ENCODE measurements at places on chromosomes 2 and 18.

DNA sequence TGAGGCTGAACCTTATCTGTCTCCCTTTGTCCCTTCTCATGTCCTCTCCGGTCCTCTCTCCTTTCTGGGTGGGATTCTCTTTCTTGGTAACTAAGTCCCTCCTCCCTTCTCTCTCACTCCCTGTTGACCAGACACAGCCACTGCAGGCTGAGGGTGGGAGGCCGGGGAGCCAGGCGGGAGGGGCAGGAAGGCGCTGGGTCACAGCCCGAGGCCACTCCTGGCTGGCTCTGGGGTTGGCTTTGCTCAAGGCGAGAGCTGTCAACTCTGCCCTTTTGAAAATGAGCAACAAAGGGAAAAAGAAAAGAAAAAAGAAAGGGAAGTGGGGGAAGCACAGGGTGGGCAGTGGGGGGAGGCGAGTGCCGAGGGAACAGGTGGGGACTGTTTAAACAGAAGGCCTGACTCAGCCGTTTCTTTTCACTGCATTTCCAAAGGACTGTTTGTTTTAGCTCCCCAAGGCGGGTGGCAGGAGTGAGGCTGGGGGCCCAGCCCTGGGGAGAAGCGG is 70.5 kb upstream of the IGFBP5 start:
- DNase-seq, result no peak

DNA sequence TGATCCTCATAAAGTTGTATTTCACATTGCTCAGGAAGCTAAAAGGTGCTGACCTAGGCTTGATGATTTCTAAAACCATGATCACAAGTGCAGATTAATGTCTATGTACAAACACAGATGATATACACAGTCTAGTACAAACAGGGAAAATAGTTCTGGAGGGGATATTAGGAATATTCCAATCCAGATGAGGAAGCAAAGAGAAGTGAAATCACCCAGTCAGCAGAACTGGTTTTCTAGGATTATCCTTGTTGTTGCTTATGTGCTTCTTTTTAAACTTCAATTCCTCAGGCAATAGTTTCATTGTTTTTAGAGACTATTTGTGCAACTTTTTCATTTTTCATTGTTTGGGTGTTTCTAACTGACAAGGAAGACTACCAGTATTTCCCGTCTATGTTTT is 4.7 kb downstream of the IL1A start:
- DNase-seq, result no peak

DNA sequence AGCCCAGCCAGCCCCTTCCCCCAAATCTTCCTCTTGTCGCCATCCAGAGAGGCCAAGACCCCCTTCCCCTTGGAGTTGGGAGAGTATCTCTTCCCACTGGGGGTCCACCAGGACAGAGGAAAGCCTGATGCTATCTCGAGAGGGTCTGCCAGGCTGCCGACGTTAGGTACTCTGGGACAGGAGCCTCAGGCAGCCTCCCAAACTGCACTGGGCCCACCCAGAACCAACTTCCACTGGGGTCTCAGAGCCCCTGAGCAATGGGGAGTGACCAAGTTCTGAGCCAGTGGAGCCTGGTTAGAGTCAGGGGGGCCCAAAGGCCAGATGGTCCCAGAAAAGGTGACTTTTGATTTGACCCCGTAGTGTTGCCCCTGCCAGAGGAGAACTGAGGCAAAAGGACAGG is 189.1 kb downstream of the INHBB start:
- DNase-seq, result no peak

DNA sequence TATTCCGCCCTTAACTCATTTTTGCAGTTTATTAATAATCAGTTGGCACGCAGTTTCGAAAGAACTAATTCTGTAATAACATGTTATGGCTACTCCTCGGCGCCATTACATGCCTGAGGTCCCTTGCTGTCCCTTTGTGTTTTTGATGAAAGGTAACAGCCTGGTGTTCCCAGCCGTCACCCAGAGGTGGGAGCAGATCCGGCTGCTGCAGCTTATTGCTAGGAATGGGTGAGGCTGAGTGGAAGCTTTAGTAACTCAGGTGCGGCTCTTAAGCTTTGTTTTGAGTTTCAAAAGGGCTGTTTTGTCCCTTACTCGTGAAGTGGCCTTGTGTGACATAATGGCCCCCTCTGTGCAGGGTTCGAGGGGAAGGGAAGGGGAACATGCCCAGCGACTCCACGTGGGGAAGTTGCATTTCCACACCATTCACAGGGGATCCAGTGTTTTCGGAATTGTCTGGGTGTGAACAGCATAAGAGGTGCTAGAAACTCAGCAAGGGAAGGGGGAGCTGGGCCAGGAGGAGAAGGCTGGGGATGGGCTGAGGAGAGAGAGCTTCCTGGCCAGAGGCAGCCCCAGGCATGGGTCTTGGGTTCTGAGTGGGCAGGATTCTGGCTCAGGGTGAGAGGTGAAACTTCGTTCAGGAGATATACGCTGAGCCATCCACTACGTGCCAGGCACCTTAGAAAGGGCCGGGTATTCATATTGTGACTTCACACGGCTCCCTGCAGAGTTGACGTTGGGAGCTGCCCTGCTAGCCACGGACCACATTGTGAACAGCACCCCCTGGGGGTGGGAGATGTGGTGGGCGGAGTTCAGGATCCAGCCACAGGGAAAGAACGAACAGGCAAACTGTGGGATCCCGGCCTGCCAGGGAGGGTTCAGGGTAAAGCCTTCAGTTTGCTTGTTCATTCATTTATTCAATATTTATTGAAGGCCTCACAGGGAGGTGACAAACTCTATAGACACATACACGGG is 84.4 kb downstream of the TGOLN2 start:
- peak; percentile 64 for DNase-seq

DNA sequence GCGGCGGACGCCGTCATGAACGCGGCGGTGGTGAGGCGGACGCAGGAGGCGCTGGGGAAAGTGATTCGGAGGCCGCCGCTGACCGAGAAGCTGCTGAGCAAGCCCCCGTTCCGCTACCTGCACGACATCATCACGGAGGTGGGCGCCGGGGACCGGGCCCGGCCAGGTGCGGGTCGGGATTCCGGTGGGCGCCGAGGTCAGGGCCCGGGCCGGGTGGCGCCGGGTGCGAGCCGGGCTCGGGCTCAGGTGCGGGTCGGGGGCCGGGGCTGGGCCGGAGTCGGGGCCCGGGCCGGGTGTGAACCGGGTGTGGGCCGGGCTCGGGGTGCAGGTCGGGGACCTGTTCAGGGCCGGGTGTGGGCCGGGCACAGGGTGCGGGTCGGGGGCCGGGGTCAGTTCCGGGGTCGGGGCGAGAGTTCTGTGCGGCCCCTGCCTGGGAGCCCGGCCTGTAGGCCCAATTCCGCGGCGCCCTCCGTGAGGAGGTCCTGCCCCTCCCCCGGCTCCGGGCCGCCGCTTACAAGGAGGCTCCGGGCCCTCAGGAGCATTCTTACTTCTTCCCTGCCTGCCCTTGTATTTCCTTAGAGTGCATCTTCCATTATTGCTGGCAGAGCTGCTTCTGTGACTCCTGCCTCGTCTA is 447 bp downstream of the TRAF3IP1 start:
- peak; percentile 18 for DNase-seq

GRCh38 chr2:175170659-175171304 is 2.8 kb upstream of the ATF2 start:
- DNase-seq, result no peak

GRCh38 chr2:137968477-137969417 is 4.5 kb downstream of the HNMT start:
- no peak for DNase-seq
